Smooth muscle cell of the coronary artery (primary cell): ENCODE measurements at places on chromosomes 7 and 10. TPM values are rescaled to one million over a fixed set of nuclear protein-coding genes. Genes with fewer than 3 reads are reported as not detected.

The BMPER gene
- 56.5 and 70.4 TPM in 2 replicates for total RNA-seq

The PNLIP gene
- total RNA-seq = not detected in 2 replicates

The ZDHHC6 gene
- 18.6 and 20.4 TPM in 2 replicates for total RNA-seq

The OR2A42 gene
- total RNA-seq = under 0.01 TPM in 1 of 2 replicates, not detected in the other

The AKR1B15 gene
- not detected in 2 replicates for total RNA-seq

The SRGN gene
- total RNA-seq = 41.5 and 199 TPM in 2 replicates

The CLRN3 gene
- total RNA-seq = not detected in 2 replicates

The AEBP1 gene
- 80.0 and 122 TPM in 2 replicates for total RNA-seq

The ANK3 gene
- 10.8 and 48.9 TPM in 2 replicates for total RNA-seq

The GRID2IP gene
- total RNA-seq = not detected in 2 replicates

The IGFBP3 gene
- 73.8 and 149 TPM in 2 replicates for total RNA-seq

The SORCS1 gene
- total RNA-seq = not detected in 2 replicates

The SYPL1 gene
- total RNA-seq = 23.8 and 27.4 TPM in 2 replicates

The RET gene
- 0.59 TPM in 1 of 2 replicates, not detected in the other for total RNA-seq

The CHCHD2 gene
- 190 and 433 TPM in 2 replicates for total RNA-seq

The RPS24 gene
- 1,831 and 2,574 TPM in 2 replicates for total RNA-seq

The GSTK1 gene
- total RNA-seq = 39.1 and 72.5 TPM in 2 replicates

The SPAM1 gene
- not detected in 2 replicates for total RNA-seq

The SLC39A12 gene
- total RNA-seq = not detected in 2 replicates

The GPR15LG gene
- not detected in 2 replicates for total RNA-seq

The CTTNBP2 gene
- 0.08 and 0.12 TPM in 2 replicates for total RNA-seq
